ENCODE measurements at places on chromosomes 6 and 20.
A peak's percentile ranks its signal among the peaks of the same experiment; 100 is the strongest.

GRCh38 chr20:25468126-25469075 lies 60.9 kb downstream of the GINS1 start:
- no peak for DNase-seq

- DNase-seq: no peak
Observed at GRCh38 chr20:6492271-6493055, 275.0 kb upstream of the BMP2 start.

DNA sequence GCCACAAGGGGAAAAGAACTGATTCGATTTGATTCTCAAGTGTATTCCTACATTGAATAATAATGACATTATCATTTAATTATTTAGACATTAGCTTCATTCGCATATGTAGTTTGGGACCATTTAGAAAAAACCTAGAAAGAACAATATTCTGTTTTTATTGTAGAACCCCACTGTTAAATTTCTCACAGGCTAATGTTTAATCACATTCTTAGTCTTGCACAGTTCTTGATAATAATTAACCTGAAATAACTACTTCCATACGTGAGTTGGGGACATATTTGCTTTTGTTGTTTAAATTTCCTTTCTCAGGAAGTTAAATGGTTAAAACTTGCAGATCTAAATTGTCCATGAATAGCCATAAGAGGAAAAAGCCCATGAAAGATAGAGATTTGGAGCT lies 275.2 kb downstream of the TFAP2B start:
- no peak for DNase-seq

DNA sequence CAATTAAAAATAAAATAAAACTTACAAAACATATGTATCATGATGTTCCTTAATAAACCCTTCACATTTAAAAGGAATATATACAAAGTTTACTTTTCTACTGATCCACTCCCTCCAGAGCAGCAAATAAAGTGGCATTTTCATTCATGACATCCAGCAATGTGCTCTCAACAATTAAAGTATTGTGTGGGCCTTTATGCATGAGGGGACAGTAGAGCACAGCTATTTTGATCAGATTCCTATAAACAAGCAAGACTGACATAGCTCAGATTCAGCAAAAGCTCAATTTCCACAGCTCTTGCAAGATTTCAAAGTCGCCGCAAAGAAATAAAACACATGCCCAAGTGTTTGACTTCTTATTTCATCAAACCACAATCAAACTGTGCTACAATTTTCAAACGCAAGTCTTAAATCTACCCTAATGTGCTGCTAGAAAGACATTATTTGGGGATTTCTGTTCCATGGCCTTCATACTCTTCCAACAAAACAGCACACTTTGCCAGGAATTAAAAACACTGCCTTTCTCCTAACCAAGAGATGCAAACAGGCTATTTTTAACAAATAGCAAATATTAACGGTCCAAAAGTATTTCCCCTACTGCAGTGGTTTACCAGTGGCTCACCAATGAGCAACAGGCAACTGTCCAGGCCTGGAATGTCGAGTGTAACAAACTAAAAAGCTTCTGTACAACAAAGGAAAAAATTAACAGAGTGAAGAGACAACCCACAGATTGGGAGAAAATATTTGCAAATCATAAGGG lies 52.3 kb downstream of the MBOAT1 start:
- no peak for DNase-seq

DNA sequence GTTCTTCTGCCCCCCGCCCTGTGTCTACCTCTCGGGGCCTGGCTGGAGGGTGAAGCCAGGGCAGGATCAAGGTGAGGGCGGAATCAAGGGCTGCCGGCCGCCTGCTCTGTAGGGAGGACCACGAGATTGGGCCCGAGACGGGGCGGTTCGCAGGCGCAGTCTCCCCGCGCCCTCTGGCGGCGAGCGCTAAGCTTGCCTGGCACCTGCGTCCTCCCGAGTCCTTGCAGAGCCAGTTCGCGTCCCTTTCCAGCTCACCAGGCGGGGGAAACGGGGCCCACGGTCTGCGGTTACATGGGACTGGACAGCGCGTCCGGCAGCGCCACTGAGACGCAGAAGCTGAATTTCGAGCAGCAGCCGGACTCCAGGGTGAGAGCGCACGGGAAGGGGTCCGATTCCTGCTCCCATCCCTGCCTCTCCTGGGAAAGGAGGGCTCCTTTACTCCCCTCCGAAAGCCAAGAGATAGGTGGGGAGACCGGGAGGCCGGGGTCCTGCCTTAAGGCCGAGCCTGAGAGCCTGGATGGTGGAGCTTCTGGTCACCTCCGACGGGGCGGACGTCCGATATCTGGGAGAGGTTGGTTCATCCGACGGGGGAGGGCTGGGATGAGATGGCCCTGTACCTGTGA lies 3.6 kb upstream of the MATN4 start:
- DNase-seq: peak; percentile 48

DNA sequence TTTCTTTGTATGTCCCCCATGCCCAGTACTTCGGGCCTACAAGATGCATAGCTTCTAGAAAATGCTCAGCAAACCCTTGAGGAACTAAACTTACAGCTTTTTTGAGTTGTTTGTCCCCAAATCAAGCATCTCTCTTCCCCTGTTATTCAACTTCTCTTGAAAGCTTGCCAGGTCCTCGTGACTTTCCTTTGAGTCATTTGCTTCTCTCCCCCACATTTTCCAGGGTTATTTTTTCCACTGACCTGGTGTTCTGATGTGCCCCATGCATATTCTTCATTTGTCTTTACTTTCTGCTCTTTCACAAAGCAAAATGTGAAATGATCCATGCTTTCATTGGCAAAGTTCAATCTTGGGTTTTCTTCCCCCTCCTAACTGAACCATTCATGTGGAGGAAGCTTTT lies 204.8 kb downstream of the TFAP2A start:
- DNase-seq: no peak

GRCh38 chr6:109762166-109762565 lies 71.1 kb downstream of the FIG4 start:
- DNase-seq: no peak

DNA sequence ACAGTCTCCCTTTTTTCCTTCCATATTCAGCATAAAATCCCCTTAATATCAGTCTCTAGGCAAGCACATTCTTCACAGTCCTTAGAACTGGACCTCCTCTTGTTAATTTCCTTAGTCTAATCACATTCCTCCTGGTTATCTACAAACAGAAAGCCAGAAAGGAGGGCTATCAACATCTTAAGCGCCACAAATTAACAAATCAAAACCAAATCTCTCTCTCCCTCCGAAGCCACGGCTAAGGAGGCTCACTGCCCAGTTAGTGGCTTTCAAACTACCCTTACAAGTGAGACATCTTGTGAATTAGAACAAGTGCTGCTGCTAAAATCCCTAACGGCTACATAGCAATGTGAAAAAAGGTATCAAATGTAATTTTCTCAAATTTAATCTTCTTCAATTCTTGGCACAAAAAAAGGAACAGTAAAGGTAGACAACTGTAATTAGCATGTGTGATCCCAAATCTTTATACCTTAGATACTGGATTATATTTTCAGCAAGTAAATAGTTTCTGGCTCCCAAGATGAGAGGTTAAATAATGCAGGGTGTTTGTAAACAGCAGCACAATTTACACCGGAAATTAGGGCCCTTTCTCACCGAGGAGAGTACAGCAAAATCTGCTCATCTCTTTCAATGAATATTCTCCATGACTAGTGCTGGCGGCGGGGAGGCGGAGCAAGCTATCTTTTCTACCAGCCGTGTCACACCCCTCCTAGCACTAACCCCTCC lies 1.4 kb upstream of the TRIM39 start:
- peak; percentile 87 for DNase-seq

DNA sequence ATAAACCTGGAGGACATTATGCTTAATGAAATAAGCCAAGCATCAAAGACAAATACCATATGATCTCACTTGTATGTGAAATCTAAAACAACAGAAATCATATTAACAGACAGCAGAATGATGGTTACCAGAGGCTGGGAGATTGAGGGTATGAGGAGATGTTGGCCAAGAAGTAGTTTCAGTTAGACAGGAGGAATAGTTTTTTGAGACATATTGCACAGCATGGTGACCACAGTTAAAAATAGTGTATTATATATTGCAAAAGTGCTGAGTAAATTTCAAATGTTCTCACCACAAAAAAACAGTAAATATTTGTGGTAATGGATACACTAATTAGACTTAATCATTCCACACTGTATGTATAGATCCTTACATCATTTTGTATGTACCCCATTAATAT lies 1.8 kb downstream of the GABRR1 start:
- DNase-seq: no peak

- DNase-seq: no peak
Observed at GRCh38 chr20:34736106-34736735, 32.1 kb downstream of the TP53INP2 start.

DNA sequence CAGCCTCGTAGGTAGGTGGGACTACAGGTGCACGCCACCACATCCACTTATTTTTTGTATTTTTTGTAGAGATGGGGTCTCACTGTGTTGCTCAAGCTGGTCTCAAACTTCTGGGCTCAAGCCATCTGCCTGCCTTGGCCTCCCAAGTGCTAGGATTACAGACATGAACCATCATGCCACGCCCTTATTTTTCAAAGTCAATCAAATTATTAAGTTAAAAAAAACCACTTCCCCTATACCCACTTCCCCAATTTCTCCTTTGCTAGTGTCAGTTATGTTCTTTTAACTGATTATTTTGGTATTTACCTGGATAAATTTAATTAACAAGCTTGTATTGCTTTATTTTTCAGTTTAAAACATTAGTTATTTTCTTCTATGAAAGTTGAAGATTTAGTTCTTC lies 49.6 kb downstream of the RIOK1 start:
- DNase-seq: no peak

DNA sequence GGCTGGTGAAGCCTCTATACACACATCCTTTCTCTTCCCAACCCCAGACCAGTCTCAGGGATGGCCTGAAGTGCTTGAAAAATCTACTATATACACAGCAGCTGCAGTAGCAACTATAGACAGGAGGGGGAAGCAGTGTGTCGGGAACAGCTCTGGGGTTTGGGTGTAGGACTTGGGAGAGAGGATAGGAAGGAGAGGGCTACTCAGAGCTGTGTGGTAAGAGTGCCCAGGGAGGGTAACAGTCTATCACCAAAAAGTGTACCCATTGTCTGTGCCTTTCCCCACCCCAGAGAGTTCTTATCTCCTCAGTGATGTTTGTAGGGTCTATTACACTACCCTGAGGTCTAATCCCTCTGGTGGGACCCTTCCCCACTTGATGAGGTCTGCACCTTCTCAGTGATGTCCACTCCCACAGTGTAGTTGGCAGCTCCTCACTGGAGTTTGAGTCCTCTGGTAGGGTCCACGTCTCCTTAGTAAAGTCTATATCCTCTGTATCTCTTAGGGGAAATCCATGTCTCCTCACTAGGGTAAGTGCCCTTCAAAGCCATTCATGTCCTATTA lies 1.5 kb upstream of the GGT7 start:
- peak; percentile 49 for DNase-seq

DNA sequence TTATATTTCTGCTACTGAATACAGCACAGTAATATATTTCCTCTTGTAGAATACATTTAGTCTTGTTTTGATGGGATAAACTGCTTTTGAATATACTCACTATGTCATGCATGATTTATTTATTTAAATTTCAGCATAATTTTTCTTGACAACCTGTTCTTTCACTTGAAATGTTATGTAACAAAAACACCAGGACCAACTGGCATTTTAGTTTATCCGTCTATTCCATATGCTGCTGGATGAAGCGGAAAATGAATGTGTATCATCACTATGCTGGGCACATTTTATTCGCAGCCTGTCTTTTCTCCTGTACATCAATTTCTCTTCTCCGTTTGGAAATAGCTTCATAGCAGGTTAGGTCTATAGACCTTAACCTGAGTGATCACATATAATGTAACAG lies 206.8 kb upstream of the PLCB4 start:
- DNase-seq: no peak

DNA sequence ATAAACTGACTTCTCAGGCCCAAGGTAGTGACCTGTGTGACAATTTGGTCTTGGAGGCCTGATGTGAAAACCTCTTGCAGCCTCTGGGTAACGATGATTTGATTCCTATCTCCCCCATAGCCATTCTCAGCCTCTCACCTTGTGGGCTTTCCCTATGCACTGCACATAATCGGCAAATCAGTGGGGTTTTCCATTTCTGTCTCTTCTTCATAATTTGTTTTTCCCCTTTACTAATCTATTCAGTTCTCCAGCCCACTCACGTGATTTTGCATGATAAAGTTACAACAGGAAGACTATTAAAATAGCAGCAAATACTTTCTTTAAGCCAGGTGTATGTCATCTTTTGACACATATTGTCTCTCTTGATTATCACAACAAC lies 893.7 kb downstream of the TFAP2A start:
- no peak for DNase-seq

GRCh38 chr20:62607366-62608217 lies 34.7 kb upstream of the SLCO4A1 start:
- no peak for DNase-seq

DNA sequence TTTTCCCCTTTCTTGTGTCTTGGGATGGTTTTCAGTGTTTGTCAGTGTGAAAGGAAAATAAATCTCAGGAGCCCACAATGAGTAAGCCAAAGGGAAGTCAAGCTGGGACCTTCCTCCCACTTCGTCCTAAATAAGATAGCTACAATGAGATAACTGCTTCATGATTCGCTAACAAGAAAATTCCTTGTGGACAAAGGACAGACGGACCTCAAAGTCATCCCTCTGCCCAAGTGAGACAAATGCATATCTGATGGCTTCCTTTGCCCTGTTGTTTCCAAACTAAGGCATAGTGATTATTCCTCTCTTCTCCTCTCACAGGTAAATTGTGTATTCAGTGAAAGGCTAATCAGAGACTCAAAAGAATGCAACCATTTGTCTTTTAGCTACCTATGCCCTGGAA lies 26.1 kb upstream of the ADTRP start:
- DNase-seq: no peak

GRCh38 chr20:10800288-10800687 lies 126.5 kb upstream of the JAG1 start:
- no peak for DNase-seq

GRCh38 chr20:48740292-48740649 lies 87.5 kb downstream of the PREX1 start:
- no peak for DNase-seq

DNA sequence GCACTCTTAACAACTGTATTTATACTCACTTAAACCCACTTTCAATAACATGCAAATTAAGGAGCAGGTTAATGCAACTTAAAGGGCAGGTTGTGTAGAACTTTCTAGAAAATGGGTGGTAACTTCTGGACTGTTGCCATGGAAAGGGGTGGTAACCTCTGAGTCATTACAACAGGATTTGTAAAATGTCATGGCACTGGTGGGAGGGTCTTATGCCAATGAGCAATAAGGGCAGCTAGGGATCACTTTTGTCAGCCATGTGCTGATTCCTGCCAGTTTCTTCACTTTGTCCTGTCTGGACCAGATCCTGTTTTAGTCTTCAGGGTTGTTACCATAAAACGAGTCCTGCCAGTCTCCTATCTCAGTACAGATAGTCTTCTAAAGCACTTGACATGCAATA lies 560.5 kb upstream of the PTCHD4 start:
- DNase-seq: no peak

DNA sequence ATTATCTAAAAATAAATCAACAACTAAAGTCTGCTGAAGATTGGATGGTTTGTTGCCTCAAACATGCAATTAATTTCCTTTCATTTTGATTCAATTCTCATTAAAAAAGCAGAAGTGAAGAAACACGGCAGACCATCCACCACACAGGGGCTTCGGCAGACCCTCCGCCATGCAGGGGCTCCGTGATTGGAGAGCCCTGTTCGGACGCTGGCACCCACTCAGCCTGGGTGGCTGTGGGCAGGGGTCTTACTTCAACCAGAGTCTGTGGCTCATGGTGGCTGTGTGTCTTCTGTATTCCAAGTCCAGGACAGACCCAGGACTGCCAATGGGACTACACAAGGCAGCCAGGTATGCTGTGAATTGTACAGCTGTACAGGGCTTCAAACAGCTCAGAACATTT lies 86.9 kb upstream of the FRMD1 start:
- DNase-seq: no peak

- no peak for DNase-seq
Observed at GRCh38 chr6:52016915-52017748, 70.3 kb downstream of the PKHD1 start.

Measured in stimulated activated CD4-positive, alpha-beta T cell treated with anti-CD3 and anti-CD28 coated beads, Interleukin-4, amount 100 ng/mL, for 4 hours (primary cell).